Muscle of arm (tissue), 14 donors: ENCODE measurements at places on chromosomes 11 and 22.

GRCh38 chr11:1118755-1119603 lies 38.8 kb upstream of the MUC5AC start:
- no peak for DNase-seq

GRCh38 chr11:6719576-6719975 lies 36.4 kb upstream of the MRPL17 start:
- peak; percentile 65 for DNase-seq

- DNase-seq: no peak
Observed at GRCh38 chr11:47499161-47499560, 50.2 kb upstream of the RAPSN start.

- no peak for DNase-seq
Observed at GRCh38 chr11:96960476-96960875, 570.7 kb downstream of the JRKL start.

DNA sequence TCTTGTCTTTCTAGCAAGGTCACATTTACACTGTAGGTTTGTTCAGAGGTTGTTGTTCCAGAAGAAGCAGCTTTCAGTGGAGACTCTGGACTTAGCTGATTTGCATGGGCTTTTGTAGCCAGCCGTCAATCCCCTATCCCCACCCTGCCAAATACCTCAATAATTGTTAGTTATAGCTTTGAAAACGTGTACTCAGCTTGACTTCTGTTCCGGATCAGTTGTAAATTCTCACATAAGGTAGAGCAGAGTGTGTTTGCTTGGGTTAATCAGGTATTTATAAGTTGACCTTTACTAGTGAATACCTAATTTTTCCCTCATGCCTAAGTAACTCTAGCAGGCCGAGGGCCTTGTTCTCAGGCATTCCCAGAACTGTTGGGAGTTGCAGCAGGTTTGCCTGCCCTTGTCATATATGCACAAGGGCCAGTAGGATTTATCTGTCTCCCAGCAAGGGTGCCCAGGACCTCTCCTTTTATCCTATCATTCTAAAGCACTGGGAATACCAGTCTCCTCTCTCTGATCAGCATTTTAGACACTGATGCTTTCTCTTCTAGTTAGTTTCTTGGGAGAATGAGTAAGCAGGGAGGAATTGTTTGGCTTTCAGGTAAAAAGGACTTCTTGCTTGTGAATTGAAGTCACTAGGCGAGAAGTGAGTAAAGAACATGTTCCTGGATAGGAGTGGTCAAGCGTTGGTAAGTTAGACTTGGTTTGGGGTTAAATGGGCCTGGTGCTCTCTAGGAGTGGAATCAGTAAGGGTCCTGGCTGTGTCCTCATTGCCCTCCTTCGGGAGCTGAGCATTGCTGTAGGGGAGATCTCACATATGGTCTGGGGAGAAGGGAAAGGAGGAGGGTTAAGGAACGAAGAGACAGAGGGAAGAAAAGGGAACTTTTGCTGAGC lies 22.1 kb downstream of the STIM1 start:
- no peak for DNase-seq

- DNase-seq: no peak
Observed at GRCh38 chr22:46038516-46039430, 61.8 kb upstream of the WNT7B start.
